Activated CD4-positive, alpha-beta T cell treated with anti-CD3 and anti-CD28 coated beads, Interleukin-2, amount 50 U/mL, for 4 hours (primary cell): ENCODE measurements at places on chromosomes 16 and 17.
A peak's percentile ranks its signal among the peaks of the same experiment; 100 is the strongest.

- no peak for DNase-seq
These were observed 758 bp downstream of the ADAMTS18 start for GRCh38 chr16:77434022-77434529.

- DNase-seq: peak; percentile 19
These were observed 37.7 kb upstream of the TOB1 start for GRCh38 chr17:50903604-50904517.

DNA sequence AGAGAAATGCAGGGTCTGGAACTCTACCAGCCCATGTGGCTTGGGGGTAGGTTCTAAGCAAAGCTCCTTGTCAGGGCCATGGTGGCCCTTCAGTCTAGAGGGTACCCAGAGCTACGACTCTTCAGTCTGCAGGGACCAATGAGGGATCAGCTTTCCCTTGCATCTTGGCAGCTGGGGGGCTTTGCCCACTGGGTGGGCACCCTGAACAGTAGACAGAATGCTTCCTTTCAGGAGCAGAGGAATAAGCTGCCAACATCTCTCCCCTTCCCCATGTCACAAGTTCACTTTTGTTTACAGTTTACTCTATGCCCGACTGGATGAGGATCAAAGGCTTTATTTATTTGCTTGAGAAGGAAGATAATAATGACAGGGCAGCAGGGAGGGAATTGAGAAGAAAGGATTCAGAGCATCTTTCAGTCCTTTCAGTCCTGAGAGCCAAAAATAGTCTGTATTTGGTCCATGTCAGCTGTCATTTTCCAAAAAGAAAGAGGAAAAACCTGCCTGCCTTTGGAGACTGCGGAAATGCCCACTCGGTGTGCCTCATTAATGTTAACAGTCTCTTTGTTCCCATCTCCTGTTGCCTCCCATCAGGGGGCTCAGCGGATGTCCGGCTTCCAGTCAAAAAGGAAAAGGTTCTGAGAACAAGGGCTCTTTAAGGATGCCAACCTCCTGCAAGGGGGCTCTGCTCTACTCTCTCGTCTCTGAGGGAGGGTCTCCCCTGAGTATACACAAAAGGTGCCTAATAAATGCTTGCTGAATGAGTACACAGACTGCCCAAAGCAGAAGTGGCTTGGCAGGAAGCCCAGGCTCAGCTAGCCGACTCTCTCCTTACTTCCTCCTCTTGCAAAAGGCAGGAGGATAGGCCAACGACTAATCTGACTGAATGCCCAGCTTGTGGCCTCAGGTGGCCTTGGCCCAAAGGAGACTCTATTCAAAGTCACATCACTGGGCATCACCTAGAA is 17.1 kb downstream of the TRAF4 start:
- DNase-seq: no peak

DNA sequence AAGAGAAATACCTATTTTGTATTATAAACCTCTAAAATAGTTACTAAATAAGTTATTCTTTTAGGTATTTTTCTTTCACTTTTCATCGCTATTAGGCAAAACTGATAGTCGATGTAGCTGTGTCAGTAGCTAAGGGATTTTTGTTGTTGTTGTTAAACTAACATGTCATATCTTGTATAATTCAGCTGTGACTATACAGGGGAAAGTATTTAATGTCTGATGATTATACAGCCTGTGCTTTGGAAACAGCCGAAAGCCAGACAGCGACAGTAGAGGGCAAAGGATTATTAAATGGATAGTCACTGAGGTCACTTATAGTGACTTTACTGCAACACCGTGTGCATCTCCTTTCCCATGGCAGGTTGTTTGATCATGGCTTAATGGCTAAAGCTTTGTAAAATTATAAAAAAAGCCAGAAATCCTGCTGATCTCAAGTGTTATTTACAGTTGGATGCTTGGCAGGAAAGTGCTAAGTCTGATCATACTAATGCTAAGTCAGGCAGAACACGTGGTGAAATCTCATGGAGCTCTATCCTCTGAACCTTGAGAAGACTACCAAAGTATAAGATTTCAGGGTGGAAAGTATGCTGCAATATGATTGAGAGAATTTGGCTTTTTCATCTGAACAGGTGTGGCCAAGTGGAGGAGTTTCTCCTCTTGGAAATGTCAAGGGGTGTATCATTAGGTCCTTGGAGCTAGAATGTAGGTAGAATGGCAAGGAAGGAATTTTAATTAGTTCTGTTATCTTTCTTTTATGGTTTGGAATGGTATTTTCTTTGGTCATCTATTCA is 88.4 kb downstream of the FTO start:
- DNase-seq: no peak

DNA sequence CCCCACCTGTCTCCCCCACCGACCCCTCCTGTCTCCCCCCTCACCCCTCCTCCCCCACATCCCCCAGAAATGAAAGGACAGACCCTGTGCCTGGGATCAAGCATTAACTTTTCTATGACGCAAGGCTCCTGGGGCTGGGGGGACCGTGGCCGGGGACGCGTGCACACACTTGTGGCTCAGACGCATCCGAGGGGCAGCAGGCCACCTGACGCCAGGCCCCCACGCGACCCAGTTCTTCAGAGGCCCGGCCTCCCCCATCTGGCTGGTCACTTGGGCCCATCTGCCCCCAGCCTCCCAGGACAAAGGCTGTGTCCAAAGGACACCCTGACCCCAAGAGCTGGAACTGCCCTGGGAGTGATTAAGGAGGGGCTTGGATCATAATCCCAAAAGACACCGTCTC is 14.0 kb upstream of the PVALEF start:
- DNase-seq: no peak

- DNase-seq: no peak
These were observed 2.0 kb downstream of the TMUB2 start for GRCh38 chr17:44188576-44189403.

- no peak for DNase-seq
These were observed 95.7 kb upstream of the DNAH17 start for GRCh38 chr17:78672871-78673371.

- no peak for DNase-seq
These were observed 28.4 kb upstream of the NPTX1 start for GRCh38 chr17:80504686-80505413.

- DNase-seq: no peak
These were observed 32.4 kb downstream of the TBC1D3B start for GRCh38 chr17:36144014-36144413.

GRCh38 chr16:89646270-89646669 is 11.2 kb downstream of the CHMP1A start:
- DNase-seq: no peak

DNA sequence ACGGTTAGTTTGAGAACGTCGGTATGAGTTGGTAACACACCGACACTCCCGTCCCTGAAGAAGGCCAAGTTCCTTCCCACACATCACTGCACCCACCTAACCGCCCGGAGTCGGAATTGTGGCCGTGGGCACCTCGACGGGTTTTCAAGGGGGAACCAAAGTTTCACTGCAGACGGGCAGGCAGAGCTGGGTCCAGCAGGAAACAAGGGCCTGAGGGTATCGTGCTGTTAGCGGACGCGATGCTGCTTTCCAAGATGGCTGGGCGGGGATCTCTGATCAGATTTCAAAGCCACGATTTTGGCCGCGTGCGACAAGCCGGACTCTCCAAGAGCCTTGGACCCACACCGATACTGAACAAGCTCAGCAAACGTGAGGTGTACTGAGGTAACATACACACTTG is 82.3 kb upstream of the DOC2B start:
- no peak for DNase-seq

DNA sequence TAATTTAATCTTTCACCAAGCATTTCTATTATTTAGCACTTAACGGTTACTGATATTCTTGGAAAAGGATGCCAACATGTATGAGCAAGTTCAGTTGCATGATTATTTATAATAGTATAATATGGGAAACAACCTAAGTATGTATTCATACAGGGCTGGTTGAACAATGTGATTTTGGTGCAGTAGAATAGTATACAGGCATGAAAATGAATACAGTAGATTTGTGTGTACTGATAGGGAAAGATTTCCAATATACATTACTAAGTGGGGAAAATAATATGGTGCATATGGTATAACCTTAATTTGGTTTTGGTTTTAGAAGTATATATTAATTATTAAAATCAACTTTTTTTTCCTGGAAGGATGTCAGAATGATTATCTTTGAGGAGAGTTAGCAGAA is 109.1 kb downstream of the SPECC1 start:
- no peak for DNase-seq

DNA sequence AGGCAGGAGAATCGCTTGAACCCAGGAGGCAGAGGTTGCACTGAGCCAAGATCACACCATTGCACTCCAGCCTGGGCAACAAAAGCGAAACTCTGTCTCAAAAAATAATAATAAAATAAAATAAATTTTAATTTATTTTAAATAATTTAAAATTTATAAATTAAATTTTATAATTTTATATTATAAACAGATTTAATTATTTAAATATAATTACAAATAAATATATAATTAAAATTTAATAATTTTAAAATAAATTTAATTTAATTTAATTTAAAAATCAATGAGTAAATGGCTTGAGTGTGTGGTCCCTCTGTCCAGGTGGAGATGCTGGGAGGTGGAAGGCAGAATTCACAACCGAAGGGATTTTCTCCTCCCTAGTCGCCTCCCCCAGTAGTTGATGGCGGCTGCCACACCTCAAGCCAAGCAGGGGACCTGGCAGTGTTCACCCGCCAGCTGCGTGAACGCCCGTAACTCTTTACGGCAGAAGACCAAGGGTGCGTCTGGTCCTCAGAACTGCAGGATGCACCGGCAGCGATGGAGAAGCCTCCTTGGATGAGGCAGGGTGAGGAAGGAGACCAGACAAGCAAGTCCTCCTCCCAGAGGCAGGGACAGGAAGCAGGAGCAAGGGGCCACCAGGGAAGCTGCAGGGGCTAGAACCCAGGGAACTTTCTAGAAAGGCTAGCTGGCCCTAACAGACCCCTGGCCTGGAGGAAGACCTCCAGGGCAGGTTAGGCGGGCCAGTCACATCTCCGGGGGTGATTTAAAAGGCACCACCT is 22.9 kb upstream of the KRT17 start:
- no peak for DNase-seq

- no peak for DNase-seq
These were observed 427.0 kb upstream of the RBFOX1 start for GRCh38 chr16:6905601-6906000.

GRCh38 chr17:3935825-3936355 is 19.6 kb upstream of the P2RX1 start:
- DNase-seq: no peak

DNA sequence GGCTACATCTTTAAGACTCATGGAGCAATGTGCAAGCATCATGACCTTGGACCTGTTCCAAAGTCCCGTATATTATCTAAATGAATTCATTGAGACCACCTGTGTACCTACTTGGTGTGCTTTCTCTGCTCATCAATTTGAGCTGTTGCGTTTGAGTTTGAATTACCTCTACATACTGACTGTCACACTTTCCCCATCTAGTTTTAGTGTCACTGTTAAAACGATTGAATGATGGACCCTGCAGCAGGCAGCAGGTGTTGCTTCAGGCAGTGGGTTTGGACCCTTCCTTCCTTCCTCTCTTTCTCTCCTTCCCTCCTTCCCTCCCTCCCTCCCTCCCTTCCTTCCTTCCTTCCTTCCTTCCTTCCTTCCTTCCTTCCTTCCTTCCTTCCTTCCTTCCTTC is 33.9 kb upstream of the ZKSCAN2 start:
- no peak for DNase-seq

GRCh38 chr16:46796764-46797269 is 34.2 kb downstream of the C16orf87 start:
- no peak for DNase-seq

- DNase-seq: no peak
These were observed 26.5 kb downstream of the HELZ start for GRCh38 chr17:67218385-67218950.

DNA sequence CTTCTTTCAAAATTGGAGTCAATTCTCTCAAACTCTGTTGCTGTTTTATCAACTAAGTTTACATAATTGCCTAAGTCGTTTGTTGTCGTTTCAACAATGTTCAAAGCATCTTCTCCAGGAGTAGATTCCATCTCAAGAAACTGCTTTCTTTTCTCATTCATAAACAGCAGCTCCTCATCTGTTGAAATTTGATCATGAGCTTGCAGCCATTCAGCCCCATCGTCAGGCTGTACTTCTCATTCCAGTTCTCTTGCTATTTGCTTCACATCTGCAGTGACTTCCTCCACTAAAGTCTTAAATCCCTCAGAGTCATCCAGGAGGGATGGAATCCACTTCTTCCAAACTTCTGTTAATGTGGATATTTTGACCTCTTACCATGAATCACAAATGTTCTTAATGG is 230.6 kb downstream of the IRF8 start:
- DNase-seq: no peak

- DNase-seq: peak; percentile 6
These were observed 28.4 kb upstream of the TMC5 start for GRCh38 chr16:19389246-19389645.

GRCh38 chr16:5228369-5228768 is 130.8 kb upstream of the EEF2KMT start:
- DNase-seq: no peak

- no peak for DNase-seq
These were observed 30.3 kb upstream of the ADORA2B start for GRCh38 chr17:15914400-15915170.

DNA sequence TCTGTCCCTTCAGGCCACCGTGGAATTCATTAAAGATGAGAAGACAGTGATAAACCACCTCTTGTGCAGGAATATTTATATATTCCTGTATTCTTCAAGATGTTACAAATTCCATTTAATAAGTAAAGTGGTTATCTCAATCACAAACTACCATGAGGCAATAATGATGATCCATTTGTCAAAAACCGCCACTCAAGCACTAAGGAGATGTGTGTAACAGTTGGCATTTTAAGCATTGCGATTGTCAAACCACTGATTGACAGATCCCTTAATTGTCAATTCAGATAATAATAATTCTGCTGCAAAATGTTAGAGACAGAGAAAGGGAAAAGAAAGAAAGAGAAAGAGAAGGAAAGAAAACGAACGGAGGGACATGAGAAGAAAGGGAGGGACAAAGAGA is 476.1 kb upstream of the RBFOX1 start:
- no peak for DNase-seq

DNA sequence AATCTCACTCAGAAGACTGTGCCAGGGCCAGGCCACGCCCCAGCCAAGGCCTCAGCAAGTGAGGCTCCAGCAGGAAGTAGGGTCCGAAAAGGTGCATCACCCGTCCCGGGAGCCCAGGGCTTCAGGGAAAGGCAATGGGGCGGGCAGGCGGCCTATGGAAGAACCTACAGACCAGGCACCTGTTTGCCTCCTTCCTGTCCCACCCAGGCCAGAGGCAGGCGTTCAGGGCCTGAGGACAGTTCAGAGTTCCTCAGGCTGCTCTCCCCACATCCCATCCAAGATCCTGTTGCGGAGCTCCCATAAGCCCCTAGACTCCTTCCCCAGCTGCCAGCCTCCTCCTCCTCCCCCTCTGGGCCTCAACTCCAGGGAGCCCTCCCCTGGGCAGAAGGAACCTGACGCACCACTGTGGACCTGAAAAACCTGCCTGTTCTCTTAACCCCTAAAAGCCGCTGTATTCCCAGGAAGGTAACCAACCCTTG is 2.3 kb downstream of the CLUH start:
- DNase-seq: no peak

- no peak for DNase-seq
These were observed 34.3 kb downstream of the VPS35L start for GRCh38 chr16:19589771-19590302.

- no peak for DNase-seq
These were observed 170.3 kb downstream of the SLC39A11 start for GRCh38 chr17:72922219-72922618.

GRCh38 chr16:73601911-73602310 is 554.0 kb upstream of the ZFHX3 start:
- DNase-seq: no peak

- no peak for DNase-seq
These were observed 131.6 kb downstream of the MRTFB start for GRCh38 chr16:14202697-14203096.

- DNase-seq: no peak
These were observed 10.0 kb upstream of the ZNF23 start for GRCh38 chr16:71472051-71472450.
